ENCODE measurements at places on chromosomes 12 and 14.

GRCh38 chr14:50769863-50770500, 61.0 kb downstream of the NIN start:
- no peak for DNase-seq

- DNase-seq, result no peak
These were observed 21.7 kb downstream of the PTPN21 start for GRCh38 chr14:88533064-88533602.

- DNase-seq, result no peak
These were observed 77.1 kb upstream of the ACTN1 start for GRCh38 chr14:69055999-69056788.

DNA sequence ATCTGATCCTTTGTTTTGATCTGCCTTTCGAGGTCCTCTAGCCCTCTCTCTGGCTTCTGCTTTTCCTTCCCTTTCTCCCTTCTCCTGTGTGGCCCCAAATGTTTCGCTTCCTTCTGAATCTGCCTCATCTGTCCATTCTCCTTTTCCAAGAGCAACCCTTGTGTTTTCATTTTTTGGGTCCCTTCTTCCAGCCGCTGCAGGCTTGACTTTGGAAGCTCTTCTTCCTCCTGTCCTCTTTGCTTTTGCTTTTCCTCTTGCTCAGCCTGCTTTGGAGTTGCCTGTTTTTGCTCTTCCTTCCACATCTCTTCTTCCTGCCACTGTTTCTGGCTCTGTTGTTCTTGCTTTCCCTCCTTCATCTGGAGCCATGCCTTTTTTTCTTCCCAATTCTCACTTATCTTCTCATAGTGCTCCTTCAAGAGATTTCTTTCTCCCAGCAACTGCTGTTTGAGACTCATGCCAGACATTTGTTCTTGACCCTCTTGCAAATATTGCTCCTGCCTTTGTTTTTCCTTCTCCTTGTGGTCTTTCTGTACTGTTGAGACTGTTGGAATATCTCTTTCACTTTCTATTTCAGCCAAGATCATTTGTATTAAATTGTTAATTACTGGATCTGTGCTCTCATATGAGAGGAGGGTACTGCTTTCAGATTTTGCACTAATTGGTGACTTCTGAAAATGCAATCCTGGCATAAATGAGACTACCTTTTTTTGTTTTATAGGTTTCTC, 42.4 kb downstream of the FAM186A start:
- DNase-seq, result no peak

- no peak for DNase-seq
These were observed 120.4 kb downstream of the LRRIQ1 start for GRCh38 chr12:85156569-85156968.

DNA sequence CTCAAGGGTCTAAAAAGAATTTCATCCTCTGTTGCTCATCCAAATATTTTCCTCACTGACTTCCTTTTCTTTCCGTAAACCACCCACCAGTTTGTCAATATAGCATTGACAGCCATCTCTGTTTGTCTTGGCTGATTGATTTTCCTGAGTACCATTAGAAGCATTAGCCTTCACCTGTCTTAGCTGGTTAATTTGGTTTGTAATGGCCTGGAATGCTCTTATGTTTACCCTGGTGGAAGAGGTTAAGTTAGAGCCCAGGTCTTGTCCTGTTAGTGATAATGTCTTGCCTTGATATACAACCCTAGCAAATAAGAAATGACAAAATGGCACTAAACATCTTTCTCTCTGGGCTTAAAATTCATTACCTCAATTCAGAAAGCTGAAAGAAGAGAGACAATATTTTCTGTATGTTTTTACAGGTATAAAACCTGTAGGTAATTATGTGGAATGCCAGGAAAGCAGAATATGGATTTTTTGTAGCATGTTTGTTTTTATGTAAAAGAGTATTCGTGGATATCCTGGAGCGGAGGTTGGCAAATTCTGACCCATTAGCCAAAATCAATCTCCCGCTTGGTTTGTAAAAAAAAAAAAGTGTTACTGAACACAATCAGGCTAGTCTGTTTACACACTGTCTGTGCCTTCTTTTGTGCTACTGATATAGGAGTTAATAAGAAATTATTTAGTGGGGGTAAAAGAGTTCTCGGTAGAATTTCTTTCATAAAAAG, 224.4 kb upstream of the DAAM1 start:
- no peak for DNase-seq

- no peak for DNase-seq
These were observed 112.2 kb upstream of the MYL2 start for GRCh38 chr12:111032591-111032919.

DNA sequence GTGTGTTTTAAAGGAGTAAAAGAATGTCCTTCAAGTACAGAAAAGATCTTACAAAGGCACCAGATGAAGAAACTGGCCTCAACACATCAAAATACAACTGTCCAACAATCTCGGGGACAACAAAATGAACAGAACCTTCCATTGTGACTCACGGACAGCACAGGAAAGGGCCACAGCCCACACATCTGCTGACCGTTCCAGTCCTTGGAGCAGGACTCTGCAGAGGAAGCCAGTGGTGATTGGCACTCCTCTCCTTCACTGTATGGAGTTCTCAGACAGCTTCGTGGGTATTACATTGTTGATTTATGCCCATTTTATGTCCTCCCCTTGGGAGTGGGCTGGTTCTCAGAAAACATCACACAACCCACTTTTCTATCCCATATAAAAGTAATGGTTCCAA, 32.5 kb upstream of the TC2N start:
- no peak for DNase-seq

DNA sequence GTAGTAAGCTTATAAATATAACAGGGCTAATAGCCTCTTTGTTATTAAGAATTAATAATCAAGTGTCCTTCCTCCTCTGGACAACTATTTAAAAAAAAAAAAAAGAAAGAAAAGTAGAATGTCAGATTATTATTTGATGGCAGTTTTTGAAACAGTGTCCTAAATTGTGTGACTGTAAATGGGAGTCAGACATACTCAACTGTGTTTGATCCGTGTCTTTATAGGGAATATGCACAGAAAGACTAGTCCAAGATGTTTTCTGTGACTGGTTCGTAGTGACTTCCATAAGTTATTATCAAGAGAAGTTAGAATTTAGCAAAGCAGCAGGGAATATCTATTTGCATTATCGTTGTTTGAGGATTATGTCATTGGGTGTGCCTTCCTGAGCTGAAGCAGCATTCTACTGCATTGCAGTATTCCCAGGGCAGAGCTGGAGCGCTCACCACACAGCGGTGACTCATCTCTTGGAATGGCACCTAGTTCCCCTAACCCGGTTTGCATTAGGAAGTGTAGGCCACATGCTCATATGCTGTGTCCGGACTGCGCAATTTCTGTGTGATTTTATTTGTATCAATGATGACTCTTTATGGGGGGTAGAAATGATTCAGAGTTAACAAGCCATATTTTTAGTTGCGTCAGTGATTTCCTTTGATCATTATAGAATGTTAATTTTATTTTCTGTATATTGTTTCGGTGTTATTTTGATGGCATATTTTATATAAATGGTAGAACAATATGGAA, 7.9 kb downstream of the DYNC1H1 start:
- no peak for DNase-seq

DNA sequence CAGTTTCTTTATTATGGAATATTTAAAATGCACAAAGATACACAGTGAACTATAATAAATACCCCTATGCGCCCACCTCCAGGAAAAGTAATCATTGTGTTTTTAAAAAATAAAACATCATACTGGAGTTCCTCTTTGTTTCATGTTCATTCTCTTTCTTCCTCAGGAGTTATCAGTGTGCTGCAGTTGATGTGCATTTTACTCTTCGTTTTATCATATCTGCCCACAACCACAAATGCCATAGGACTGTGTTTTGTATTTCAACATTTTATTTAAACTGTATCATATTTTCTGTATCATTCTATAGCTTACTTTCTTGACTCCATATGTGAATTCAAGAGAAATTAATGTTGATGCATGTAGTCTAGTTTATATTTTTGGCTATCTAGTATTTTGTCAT, 53.9 kb downstream of the TSHR start:
- no peak for DNase-seq

GRCh38 chr14:69268223-69268622, 8.3 kb downstream of the GALNT16 start:
- no peak for DNase-seq

DNA sequence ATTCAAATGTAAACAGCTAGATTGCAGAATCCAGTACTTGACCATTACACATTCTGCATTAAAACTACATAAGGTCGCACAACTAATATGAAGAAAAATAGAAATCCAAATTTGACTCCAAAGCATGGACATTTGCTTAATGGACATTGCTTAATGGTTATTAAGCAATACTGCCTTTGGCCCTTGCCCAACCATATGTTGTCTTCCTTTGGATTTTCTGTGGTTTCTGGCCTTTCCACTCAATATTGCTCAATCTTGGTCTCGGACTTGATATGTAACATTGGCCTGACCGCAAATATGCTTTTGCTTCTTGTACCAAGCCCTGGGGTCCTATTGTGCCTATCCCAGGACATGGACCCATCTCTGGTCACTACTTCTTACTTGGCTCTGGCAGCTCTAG, 67.2 kb downstream of the PTPRR start:
- no peak for DNase-seq

DNA sequence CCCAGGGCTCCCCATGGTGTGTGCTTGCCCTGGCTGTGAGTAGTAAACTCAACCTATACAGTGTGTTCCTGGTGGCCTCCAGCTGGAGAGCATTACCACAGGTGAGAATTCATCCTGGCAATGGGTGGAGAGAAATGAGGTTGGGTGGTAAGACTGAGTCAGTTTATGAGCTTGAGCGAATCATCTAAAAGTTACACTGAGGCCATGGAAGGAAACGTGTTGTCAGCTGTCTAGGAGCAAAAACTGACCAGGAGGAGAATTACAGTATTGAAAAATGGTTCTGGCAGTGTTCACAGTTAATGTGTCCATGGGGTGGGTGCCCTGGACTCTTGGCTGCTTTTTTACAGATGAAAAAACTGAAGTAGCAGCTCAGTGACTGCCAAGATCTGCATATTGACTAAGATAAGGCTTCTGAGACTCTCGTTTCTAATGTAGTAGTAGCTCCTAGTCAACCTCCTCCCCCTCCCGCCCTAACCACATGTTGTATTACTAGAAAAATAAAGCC, 202.0 kb upstream of the AMIGO2 start:
- DNase-seq, result no peak

DNA sequence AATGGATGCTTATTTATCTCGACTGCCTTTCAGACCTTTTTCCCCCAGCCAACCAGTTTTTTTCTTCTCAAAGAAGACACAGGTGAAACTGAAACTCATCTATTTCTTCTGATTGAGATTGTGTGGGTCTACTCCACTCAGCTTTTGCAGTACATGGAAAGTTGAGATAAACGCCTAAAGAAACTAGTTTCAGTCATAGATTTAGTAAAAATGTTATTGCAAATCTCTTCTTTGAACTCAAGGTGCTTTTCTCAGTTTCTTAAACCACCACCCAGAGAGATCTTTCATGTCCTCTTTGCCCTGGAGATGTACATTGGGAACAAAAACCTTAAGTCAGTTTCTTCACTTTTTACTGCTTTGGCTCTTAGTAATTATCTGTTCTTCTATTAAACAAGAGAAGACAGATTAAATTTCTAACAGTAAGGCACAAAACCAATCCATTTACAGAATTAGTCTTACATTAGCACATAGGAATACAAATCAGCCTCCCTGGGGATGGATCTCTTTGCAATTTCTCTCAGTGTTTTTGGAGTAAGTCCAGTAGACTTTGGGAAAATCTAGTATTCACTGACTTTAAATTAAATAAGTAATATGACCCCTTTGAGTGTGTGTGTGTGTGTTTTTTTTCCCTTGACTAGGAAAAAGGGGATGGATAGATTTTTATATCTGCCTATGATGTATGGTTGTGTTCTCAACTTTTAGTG, 11.6 kb downstream of the FBXW8 start:
- no peak for DNase-seq

DNA sequence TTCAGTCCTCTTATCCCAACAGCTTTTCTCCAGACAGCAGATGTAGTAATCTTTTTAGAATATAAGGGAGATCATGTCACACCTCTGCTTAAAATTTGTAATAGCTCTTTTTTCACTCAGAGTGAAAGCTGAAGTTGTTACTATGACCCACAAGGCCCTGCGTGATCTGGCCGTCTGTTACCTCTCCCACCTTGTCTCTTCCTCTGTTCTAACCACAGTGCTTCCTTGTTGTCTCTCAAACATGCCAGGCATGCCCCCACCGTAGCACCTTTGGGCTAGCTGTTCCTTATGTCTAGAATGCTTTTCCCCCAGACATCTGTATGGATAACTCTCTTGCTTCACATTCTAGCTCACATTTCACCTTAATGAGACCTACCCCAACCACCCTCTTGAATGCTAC, 6.5 kb downstream of the NECAP1 start:
- no peak for DNase-seq

GRCh38 chr12:32000373-32001005, 41.3 kb downstream of the RESF1 start:
- DNase-seq, result no peak

GRCh38 chr12:85016413-85016812, 19.7 kb downstream of the TSPAN19 start:
- DNase-seq, result no peak

DNA sequence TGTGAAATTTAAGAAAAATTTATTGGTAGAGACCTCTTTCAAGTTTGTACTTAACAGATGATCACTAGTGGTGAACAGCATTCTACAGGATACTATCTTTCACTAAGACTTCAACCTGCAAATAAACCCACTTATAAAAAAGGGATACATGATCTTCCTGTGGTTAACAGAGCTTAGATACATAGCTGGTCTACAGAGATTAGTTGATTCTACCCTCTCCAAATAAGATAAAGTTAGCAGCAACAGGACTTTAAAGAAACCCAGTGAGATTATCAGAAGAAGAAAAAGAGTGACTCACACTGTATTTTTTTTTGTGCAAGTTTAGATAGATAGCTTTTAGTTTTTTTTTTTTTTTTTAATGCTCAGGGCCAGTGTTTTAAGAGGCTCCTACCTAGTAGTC, 34.5 kb downstream of the USP44 start:
- DNase-seq, result no peak

DNA sequence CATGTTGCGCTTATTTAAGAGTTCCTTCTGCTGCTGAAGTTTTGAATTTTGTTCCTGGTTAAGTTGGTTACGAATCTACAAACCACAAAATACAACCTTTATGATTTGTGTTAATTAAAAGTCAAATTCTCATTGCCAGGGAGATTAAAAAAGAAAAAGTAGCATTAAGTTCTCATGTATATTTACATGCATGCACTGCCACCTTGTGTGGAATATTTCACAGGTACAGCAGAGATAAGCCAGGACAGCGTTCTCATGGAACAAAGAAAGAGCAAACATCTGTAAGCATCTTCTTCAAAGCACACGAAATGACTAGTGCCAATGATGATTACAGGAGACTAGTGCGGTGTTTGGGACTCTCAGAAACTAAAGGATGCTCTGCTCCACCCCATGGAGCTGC, 34.2 kb downstream of the ZFYVE21 start:
- DNase-seq, result no peak

- DNase-seq, result no peak
These were observed 16.2 kb upstream of the CORO1C start for GRCh38 chr12:108747563-108747962.
